ENCODE measurements at places on chromosomes 4 and X.

DNA sequence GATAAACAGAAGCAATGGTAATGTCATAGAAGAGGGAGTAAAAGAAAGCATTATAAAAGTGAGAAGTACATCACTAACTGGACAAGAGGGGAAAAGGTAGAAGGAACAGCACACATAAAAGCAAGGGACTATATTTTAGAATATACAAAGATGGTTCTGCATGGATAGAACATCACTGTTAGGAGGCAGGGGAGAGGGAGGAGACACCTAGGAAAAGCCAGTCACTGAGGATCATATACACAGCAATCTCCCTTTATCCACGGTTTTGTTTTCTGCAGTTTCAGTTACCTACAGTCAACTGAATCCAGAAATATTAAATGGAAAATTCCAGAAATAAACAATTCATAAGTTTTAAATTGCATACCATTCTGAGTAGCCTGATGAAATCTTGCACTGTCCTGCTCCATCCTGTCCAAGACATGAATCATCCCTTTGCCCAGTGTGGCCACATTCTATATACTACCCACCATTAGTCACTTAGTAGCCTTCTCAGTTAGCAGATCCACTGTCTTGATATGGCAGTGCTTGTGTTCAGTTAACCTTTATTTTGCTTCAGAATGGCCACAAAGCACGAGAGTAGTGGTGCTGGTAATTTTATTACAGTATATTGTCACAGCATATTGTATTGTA lies 74.2 kb downstream of the PPA2 start:
- no peak for DNase-seq

DNA sequence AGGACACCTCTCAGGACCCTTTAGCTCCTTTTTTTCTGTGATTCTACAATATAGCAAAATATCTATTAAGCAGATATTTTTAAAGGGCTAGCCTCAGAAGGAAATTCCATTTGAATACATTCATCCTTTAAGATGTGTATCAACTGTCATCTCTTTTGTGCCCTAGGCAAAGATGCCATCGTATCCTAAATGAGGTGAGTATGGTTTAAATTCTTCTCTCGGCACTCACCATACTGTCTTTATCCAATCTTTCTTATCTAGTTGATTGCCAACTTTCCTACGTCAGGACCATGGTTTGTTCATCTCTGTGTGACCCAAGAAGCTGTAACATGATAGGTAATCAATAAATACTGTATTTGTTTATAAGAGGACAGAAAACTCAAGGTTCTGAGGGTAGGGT lies 176.0 kb downstream of the LDB2 start:
- no peak for DNase-seq

- no peak for DNase-seq
Observed at GRCh38 chr4:85165808-85166207, 199.3 kb upstream of the WDFY3 start.

DNA sequence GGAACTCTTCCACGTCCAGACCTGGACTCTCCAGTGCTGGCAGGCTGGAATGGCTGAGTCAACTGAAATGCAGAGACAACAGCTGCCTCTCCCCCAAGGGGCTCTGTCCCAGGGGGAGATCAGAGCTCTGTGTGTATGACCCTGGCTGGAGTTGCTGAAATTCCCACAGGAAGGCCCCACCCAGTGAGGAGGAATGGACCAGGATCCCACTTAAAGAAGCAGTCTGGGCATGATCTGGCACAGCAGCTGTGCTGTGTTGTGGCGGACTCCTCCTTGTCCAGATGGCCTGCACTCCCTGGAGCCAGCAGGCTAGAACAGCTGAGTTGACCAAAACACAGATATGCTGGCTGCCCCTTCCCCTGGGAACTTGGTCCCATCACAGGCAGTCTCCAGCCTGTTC lies 25.4 kb downstream of the C4orf17 start:
- DNase-seq = no peak

GRCh38 chr4:87330761-87331160 lies 8.1 kb upstream of the HSD17B13 start:
- no peak for DNase-seq

DNA sequence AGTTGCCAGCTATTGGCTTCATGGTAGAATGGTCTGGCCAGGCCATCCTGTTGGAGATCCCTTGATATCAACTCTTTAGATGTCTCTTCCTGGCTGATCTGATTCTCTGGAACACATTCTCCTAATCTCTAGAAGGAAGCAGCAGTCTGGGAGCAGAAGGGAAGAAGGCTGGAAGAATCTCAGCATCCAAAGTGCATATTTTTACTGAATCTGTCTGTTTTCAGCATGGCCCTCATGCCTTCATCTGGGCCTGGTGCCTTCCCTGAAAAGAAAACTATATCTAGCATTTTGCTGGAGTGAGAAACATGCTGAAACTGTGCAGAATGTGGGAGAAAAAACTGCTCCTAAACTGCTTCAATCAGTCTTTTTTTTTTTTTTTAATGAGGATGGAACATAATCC lies 148.7 kb downstream of the REPS2 start:
- no peak for DNase-seq

- no peak for DNase-seq
Observed at GRCh38 chr4:98527534-98528269, 130.7 kb downstream of the TSPAN5 start.

- DNase-seq = no peak
Observed at GRCh38 chr4:140837736-140838135, 81.6 kb upstream of the TBC1D9 start.

GRCh38 chr4:181350615-181351415 lies 892.4 kb upstream of the TENM3 start:
- no peak for DNase-seq

DNA sequence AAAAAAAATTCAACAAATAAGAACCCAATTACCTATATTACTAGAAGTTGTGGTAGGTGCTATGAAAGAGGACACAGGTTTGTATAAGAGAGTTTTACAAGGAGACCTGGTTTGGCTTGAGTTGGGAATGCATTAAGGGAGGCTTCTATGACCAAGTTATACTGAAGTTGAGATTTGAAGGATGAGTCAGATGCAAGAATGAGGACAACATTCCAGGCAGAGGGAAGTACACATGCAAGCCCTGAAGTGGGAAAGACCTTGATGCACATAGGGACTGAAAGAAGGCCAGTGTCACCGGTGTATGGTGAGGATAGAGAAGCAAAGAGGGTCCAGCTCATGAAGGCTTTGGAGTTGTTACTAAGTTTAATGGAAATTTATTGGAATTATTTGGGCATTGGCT lies 52.2 kb downstream of the ANK2 start:
- DNase-seq = no peak

GRCh38 chr4:30402276-30402675 lies 317.9 kb upstream of the PCDH7 start:
- no peak for DNase-seq

DNA sequence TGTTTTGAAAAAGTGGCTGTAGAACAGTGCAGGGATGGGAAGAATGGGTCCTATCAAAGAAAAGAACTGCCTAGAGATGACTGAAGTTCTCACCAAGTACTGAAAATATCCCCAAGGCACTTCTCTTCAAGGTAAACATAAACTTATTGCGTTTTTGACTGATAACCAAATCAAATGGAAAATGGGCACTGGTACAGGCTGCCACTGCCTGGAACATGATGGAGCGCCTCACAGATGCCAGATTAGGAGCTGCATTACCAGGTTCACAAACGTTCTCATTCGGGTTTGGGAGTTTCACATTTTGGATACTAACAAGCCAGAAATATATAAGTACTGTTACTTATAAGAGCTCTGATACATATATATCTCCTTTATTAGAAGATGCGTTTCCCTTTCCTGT lies 141.3 kb downstream of the CBR4 start:
- DNase-seq = no peak

DNA sequence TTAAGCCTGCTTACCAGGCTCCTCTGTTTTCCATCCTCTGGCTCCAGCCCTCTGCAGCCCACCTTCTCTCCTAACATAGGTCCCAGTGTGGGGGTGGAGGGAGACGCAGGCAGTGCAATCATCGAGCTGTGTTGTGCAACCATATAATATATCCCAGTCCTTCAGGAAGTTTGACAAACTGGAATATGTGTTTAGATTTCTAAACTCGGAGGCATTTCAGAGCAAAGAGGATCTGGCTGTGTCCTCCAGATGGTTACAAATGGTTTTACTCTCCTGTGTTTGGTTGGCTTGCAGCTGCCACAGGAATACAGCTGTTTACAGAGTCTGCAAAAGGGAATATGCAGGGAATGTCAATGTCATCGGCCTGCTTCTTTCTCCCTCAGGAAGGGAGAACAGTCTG lies 195.3 kb upstream of the LNX1 start:
- no peak for DNase-seq

- no peak for DNase-seq
Observed at GRCh38 chr4:61427818-61428495, 227.8 kb downstream of the ADGRL3 start.

DNA sequence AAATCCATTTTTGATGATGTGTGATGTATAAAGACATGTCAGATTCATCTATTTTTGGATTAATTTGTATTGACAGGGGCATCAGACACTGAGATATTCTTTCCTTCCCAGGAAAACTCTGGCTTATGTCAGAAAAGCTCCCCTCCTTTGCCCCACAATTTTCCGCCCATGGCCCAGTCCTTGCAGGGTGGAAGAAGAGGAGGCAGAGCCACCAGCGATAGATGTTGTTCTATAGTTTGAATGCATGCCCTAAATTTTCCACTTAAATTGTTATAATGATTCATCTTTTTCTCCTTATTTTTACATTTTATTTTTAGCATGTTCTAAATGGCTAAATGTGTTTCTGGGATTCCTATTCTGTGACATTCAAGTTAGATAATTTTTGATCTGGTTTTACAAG lies 149.3 kb downstream of the ARAP2 start:
- no peak for DNase-seq

- no peak for DNase-seq
Observed at GRCh38 chrX:40120838-40121580, 23.3 kb upstream of the BCOR start.

DNA sequence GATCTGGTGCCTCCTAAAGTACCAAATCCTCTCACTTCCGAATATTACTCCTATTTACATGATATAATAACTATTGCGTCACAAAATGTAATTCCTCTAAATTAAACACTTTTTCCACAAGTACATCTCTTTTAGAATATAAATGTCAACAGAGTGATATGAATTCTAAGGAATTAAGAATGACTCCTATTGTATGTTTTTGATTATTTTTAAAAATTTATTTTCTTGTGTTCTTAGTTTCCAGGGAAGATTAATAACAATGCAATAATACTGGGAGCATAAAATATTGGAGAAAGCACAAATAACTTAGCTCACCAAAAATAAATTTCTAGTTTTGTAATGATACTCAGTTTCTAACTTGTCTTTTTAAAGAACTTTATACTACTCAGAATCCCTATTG lies 184.9 kb downstream of the PCDH18 start:
- no peak for DNase-seq

GRCh38 chrX:40192196-40192595 lies 94.4 kb upstream of the BCOR start:
- no peak for DNase-seq

DNA sequence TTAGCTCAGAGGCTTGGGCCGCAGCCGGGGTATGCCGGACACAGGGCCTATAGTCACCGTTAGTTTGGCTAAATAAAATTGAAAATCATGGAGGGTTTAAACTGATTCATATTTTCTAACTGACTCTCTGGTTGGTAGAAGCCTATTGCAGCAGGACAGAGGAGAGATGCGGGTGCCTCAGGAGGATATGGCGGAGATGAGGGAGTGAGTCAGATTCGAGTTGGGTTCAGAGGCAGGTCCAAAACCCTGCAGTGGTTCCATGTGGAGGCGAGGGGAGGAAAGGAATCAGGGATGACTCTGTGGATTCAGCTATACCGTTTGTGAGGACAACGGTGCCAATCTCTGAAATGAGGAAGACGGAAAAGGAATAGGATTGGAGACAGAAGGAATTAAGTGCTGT lies 176.6 kb downstream of the PALLD start:
- no peak for DNase-seq
